Stimulated activated CD4-positive, alpha-beta T cell treated with anti-CD3 and anti-CD28 coated beads, TNF-alpha, amount 100 ng/mL, for 4 hours (primary cell): ENCODE measurements at places on chromosomes 2 and 18.

DNA sequence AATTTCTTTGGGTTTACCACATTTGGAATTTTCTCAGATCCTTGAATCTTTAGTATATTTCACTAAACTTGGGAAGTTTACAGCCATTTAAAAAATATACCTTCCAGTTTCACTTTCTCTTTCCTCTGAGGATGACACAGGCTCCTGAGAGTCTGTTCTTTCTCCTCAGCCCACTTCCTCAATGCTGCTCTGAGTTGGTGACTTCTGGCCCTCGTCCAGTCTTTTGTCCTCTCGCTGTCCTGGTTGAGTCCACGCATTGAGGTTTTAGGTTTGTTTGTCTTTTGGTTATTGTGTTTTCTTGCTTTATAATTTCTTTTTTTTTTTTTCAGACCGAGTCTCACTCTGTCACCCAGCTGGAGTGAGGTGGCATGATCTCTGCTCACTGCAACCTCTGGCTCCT, 40.7 kb upstream of the GALR1 start:
- no peak for DNase-seq

DNA sequence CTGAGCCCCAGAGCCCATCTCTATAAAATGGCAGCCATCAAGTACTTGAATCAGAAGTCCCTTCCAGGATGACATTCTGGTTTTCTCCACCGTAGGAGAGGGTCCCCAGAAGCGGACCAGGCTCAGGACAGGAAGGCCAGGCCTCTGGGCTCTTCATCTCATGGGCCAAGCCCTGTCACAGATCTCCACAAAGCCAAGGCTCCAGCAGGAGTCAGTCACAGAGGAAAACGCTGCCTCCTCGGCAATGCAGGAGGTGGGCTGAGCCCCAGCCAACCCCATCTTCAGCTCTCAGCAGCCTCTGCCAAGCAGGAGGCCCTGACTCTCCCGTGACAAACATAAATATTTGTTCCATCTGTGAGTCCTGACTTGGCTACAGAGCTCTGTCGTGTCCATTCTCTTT, 39.4 kb upstream of the GPAT2 start:
- no peak for DNase-seq

- no peak for DNase-seq
Observed at GRCh38 chr2:232328032-232328422, 50.5 kb upstream of the ALPP start.

- DNase-seq: no peak
Observed at GRCh38 chr18:74140582-74140981, 7.1 kb downstream of the FBXO15 start.

DNA sequence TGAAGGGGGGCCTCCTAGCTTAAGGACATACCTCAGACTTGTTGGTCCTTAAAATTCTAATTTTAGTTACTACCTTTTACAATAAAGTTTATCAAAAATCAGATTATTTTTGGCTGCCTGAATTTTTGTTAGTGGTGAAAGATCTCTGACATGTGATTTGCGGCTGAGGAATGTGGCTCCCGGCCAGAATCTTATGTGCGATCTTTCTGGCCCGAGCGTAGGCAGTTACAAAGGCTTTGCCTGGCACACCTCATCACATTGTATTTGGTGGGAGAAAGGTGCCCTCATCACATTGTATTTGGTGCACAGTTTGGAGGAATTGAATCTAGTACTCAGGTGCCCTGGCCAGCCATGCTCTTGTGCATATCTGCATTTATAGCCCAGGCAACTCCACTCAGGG, 289.1 kb downstream of the GULP1 start:
- DNase-seq: no peak

- no peak for DNase-seq
Observed at GRCh38 chr18:76981396-76981968, 151.1 kb downstream of the MBP start.

- DNase-seq: no peak
Observed at GRCh38 chr2:27664154-27664574, 475 bp downstream of the SLC4A1AP start.

- no peak for DNase-seq
Observed at GRCh38 chr18:31661965-31662364, 22.4 kb downstream of the B4GALT6 start.

- DNase-seq: no peak
Observed at GRCh38 chr2:1598041-1598710, 146.1 kb downstream of the PXDN start.

GRCh38 chr18:78939734-78940494, 39.7 kb upstream of the SALL3 start:
- DNase-seq: no peak

GRCh38 chr2:239818086-239818485, 207.1 kb downstream of the NDUFA10 start:
- no peak for DNase-seq

GRCh38 chr2:237214030-237214675, 128.5 kb downstream of the COPS8 start:
- DNase-seq: no peak

GRCh38 chr2:101371636-101372035, 15.7 kb downstream of the CREG2 start:
- DNase-seq: no peak

DNA sequence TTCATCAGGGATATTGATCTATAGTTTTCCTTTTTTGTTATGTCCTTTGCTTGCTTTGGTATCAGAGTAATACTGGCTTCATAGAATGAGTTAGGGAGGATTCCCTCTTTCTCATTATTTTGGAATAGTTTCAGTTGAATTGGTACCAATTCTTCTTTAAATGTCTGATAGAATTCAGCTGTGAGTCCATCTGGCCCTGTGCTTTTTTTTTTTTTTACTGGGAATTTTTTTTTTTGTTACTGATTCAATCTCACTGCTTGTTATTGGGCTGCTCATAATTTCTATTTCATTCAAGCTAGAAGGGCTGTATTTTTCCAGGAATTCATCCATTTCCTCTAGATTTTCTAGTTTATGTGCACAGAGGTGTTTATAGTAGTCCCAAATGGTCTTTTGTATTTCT, 103.9 kb downstream of the RND3 start:
- DNase-seq: no peak

- no peak for DNase-seq
Observed at GRCh38 chr18:31983020-31983419, 35.6 kb upstream of the RNF125 start.

- DNase-seq: no peak
Observed at GRCh38 chr18:48669991-48670750, 131.3 kb downstream of the CTIF start.

DNA sequence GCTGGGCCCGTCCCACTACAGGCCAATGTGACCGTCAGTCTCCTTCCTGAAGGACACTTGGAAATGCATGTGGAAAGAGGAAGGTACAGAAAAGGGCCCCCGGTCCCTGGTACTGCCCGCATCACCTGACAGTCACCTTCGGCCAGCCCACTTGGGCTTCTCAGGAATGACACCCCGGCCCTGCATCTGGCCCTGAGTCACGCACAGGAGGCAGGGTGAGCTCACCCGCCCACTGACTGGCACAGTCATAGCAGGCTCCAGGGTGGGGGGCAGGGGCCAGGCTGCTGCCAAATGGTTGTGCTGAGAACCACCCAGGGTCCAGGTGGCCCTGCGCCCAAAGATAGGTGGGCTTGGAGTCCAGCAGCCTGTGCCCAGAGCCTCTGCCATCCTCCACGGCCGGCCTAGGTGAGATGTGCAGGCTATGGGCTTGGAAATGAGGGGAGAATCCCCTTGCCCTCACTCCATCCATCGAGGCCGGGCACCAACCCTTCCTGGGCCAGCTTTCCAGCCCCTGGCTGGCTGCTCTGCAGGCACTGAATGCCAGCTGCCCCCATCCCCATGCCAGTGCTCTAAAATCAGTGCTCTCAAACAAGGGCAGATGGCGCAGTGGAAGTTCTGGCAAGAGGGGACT, 14.1 kb downstream of the EMX1 start:
- no peak for DNase-seq

- no peak for DNase-seq
Observed at GRCh38 chr2:160561551-160562295, 68.1 kb upstream of the RBMS1 start.

DNA sequence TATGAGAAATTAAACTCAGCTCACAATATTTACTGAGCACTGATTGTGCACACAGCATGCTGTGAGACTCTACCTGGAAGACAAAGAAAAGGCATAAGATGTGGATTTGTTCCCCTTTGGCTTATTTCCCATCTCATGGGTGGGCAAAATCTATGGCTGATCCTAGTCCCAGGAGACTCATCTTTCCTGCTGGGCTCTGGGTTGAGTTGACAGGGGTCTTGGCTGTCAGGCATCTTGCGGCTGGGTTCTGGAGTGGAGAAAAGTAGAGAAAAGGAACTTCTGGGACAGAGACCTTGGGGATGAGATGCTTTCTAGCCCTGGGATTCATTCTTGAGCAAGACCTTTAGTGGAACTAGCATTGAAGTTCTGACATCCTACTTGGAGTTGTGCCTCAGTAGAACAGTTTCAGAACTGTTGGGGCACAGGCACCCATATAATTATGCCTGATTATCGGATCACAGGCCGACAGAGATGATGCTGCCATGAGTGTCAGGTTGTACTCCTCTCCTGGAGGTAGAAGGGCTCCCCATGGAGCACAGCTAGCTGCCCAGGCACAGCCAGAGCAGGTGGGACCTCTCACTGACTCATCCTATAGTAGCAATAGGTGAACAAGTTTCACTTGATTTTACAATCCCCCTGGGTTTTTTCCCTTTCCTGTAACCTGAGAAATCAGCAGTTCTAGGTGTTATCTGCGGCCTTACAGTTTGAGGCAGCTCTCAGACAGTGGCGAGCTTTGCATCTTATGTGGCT, 260.9 kb downstream of the CYRIA start:
- DNase-seq: no peak

- no peak for DNase-seq
Observed at GRCh38 chr2:171919453-171919852, 2.8 kb upstream of the HAT1 start.

DNA sequence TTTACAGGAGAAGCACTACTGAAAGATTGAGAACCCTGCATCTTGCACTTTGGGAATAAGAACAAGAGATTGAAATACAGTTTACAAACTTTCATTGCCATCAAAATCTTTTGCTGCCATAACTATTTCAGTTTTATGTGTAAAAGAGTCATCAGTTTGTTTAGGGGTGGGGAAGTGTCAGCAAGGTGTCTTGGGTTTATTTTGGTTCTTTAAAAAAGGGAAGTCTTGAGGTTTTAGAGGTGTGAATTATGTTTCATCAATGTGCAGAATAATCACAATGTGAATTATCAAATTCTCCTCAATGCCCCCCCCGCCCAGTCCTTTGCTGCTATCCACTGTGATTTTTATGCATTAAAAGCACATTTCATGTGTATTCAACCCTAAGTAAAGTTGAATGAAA, 37.4 kb downstream of the SOCS6 start:
- DNase-seq: no peak

GRCh38 chr2:34853646-34854045, 1254.5 kb upstream of the FAM98A start:
- no peak for DNase-seq

DNA sequence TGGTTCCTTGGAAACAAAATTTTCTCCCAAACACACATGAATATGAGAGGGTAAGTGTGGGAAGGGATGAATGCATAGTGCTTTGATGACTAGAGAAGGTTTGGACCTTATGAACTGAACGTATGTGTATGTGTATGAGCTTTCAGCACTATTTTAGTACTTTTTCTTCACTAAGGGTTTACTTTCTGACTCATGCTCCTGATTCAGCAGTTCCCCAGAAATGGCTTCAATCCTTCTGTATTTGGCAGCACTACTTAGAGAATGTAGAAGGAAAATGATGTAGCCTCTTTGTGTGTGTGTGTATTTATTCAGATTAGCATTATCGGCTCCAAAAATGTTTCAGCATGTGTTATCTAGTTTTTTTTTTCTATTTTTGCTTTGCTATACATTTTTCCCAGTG, 22.2 kb downstream of the KCNJ3 start:
- DNase-seq: no peak

DNA sequence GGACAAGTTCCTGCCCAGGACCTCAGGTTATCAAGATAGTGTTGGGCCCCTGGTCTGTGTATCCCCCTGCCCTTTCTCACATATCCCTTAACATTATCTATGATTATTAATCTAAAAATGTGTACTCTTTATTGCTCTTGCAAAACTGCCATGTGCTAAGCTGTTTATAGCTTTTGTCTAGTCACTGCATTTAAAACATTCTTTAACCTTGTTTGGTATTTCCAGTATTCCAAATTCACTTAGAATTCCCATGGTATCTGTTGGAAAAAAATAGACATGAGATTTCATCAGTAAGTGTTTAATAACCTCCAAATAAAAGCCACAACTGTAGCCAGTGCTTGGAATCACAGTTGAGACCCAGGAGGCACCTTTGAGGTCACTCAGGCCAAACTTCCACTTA, 16.2 kb upstream of the GLS start:
- DNase-seq: no peak

DNA sequence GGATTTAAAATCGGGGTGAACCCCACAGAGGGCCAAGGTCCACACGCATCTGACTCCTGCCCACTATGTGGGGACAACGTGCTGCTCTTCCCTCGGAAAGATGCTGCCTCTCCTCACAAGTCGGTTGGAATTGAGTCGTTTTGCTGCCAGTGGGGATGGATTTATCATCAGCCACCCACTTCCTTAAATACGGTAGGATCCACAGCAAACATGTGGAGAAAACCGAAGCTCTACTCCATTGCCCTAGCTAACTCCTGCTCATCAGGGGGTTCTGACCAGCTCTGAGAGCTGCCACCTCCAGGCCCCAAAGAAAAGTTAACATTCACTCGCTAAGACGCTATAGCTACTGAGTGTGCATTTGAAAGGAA, 80.9 kb downstream of the CHRNA1 start:
- no peak for DNase-seq
